ENCODE measurements at places on chromosomes 5 and 9.
A peak's percentile ranks its signal among the peaks of the same experiment; 100 is the strongest.

GRCh38 chr9:2967766-2968165 lies 123.9 kb upstream of the PUM3 start:
- no peak for DNase-seq

GRCh38 chr9:32350682-32351081 lies 33.8 kb upstream of the ACO1 start:
- no peak for DNase-seq

- no peak for DNase-seq
These were observed 7.9 kb downstream of the NACC2 start for GRCh38 chr9:136086951-136087740.

- no peak for DNase-seq
These were observed 199.0 kb downstream of the SLIT3 start for GRCh38 chr5:169101966-169102365.

GRCh38 chr5:66818935-66819328 lies 222.7 kb downstream of the MAST4 start:
- DNase-seq = no peak

GRCh38 chr9:70581955-70582350 lies 167.5 kb upstream of the KLF9 start:
- no peak for DNase-seq

DNA sequence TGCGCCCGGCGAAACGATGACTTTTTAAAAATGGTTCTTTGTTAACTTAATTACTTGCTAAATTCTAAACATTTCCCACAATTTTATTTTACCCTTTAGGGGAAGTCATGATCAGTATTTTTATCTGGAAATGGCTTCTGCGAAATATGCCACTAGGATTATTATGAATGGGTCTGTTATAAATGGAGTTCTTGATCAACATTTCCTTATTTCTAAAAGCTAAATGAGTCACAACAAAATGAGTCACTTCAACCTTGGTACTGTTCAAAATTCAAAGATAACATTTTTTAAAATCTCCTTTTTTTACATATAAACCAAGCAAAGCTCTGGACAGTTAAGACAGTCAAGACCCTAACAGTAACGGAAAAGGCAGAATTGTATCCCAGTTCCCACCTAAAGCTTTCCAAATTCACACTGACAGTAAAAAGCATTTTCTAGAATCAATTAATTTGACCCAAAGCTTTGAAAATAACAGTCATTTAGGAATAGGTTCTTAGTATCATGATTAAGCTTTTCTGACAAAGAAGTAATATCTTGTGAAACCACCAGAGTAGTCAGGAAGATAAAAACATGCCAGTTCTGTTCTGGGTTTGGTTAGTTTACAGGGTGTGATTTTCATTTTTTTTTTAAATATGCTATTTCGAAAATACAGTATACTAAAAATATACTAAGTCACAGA lies 81.7 kb downstream of the LHFPL2 start:
- no peak for DNase-seq

GRCh38 chr5:127585661-127586060 lies 63.2 kb upstream of the CTXN3 start:
- DNase-seq = no peak

DNA sequence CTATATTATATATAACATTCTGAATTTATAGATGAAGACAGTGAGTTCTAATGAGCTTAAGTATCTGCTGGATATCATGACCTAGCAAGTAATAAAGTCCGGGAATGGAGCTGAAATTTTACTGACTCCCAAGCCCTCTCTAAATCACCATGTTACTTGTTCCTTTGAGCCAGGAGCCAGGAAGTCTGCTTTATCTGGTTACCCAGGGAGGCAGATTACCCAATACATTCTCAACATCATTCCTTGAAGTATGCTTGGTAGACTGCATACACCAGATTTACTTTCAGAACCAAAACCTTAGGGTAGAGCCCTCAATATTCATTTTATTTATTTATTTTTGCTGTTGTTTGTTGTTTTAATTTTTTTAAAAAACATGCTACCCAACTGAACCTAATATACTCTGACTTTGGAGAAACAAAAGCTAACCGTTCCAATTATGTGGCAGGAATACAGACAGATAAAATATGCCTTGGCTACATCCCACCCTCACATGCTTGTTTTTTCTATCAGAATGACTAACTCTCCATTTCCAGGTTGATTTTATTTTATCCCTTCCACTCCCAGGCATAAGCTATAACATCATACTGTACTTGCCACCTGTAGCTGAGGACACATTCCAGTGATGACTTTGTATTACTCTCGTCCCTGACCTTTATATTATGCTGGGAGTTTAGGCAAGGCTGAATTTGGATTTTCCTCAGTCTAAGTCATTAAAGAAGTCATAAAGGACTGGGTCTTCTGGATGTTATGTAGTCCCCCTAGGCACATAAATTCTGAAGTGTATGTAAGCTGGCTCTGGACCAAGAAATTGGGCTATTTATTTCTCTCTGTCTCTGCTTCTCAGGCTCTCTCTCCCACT lies 82.0 kb downstream of the YIPF5 start:
- DNase-seq = no peak

DNA sequence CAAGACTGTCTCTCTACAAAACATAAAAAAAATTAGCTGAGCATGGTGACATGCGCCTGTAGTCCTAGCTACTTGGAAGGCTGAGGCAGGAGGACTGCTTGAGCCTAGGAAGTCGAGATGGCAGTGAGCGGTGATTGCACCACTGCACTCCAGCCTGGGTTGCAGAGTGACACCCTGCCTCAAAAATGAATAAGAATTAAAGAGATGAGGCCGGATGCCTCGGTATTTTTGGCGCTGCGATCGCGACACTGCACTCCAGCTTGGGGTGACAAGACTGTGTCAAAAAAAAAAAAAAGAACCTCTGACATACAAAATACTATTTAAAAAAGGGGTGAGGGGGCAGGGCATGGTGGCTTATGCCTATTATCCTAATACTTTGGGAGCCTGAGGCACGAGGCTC lies 7.3 kb downstream of the GPBP1 start:
- no peak for DNase-seq

GRCh38 chr5:62718324-62718723 lies 139.7 kb downstream of the LRRC70 start:
- DNase-seq = no peak

- no peak for DNase-seq
These were observed 115.9 kb downstream of the KIF4B start for GRCh38 chr5:155129513-155129880.

DNA sequence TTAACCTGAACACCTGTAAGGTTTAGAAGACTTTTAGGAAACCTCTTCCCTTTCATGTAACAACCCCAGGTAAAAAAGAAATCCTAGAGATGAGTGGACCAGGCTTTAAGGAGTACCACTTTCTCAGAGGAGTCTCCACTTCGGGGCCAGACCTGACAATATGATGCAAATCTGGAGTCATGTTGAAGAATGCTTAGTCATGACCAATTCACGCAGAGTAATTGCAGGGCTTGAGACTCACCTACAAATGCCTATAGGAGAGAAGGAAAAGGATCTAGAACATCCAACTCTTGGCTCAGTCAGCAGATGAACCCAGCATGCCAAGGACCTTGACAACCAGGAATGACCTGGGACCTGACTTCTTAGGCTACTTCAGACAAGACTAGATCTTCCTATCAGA lies 235.4 kb downstream of the DOCK8 start:
- DNase-seq = no peak

DNA sequence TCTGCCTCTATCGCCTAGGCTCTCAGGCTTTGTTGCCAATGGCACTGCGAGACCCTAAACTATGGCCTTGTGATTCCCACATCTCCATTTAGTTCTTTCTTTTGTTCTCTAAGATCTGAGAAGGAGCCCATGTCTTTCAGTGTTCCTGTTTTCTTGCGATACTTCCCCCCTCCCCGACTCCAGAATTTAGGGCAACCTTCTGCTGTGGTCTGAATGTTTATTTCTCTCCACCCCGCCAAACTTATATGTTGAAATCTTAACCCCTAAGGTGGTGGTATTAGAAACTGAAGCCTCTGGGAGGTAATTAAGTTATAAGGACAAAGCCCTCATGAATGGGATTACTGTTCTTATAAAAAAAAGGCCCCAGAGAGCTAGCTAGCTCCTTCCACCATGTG lies 6.4 kb downstream of the TMC1 start:
- DNase-seq = no peak

DNA sequence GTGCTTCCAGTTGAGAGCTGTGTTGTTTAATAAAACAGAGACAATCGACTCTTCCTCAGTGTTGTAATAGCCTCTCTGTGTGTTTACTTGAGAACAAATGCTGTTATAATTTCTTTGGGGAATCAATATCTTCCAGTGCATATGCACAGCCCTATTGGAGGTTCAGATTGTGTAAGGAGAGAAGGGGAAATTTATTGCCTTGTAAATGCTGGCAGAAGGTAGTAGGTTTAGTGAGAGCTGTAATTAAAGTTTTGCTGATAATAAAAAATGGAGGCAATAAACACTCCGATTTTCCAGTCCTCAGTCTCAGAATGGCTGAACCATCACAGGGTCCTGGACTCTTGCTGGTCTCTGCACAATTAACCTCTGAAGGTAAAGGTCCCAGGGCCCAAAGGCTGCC lies 128.3 kb downstream of the C5orf15 start:
- no peak for DNase-seq

- DNase-seq = no peak
These were observed 38.3 kb downstream of the PIK3R1 start for GRCh38 chr5:68253624-68254585.

- no peak for DNase-seq
These were observed 226.6 kb downstream of the SAXO1 start for GRCh38 chr9:18806232-18807080.

- no peak for DNase-seq
These were observed at the start of gene ADAMTS16 for GRCh38 chr5:5139777-5140478. ADAMTS16 (plus strand) TSS chr5:5140330; CDS start chr5:5140468, 138 bp downstream.

GRCh38 chr9:81596679-81597418 lies 92.5 kb downstream of the TLE1 start:
- DNase-seq = peak; percentile 80

DNA sequence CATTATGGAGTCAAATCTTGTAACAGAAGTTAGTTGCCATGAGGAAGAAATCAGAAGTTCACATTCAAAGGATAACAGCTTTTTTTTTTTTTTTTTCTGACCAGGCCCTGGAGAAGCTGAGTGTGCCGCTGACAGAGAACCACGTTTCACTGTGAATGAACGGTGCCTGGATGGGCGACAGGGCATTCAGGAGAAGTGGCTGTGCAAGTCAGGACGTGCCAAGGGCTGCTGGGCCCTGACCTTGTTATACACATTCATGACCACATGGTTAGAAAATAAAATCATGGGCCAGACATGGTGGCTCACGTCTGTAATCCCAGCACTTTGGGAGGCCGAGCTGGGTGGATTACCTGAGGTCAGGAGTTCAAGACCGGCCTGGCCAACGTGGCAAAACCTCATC lies 91.6 kb downstream of the ANKH start:
- DNase-seq = no peak

DNA sequence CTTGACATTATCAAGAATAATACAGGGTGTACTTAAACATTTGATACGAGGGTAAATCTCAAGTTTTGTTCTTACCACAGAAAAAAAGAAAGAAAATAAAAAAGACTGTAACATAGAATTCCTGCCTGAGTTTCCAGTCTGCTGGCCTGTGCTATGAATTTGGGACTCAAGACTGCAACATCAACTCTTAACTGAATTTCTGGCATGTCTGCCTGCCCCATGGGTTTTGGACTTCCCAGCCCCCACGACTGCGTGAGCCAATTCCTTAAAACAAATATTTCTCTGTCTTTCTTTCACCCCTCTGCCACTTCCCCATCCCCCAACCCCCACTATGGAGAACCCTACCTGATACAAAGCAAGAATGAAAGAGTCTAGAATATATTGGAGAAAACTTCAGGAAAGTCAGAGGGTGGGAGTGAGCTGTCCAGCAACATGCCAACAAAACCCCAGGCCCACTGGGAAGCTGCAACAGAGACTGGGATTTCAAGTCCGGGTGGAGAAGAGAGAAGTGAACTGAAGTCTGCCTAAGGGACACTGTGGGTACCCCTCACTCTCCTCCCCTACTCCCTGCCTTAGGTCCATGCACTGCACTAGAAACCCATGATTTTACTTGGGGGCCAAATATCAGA lies 43.0 kb downstream of the MARCHF3 start:
- no peak for DNase-seq

DNA sequence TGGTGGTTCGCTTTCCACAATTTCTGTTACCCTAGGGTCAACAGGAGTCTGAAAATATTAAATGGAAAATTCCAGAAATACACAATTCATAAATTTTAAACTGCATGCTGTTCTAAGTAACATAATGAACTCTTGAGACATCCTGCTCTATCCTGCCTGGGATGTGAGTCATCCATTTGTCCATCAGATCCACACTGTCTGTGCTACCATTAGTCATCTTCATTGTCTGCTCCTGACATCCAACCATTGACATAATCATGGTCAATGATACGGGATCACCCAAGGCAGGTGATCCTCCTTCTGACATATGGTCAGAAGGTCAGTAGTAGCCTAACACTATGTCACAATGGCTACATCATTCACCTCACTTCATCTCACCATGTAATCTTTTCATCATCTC lies 276.7 kb upstream of the KIF2A start:
- no peak for DNase-seq

- DNase-seq = no peak
These were observed 476.2 kb downstream of the SEMA5A start for GRCh38 chr5:9069650-9070049.

- DNase-seq = no peak
These were observed 756.8 kb upstream of the CDH6 start for GRCh38 chr5:30436691-30437090.

DNA sequence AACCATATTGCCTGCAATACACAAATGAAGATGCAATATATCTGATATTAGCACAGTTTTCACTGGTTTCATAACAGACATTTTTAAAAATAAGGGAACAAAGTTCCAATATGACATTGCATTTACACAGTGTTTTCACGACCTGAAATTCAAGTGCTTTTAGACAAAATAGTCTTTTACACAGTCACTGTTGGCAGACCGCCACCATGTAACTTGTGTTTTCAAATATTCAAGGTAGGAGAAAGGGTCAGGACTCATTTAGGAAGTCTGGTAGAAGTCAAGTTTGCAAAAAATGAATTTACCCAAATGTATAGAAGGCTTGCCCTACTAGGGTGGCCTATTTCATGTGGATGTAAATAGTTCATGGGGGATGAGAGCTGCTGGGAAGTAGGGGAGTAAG lies 98.1 kb upstream of the TAS2R1 start:
- DNase-seq = no peak

- DNase-seq = no peak
These were observed 123.1 kb downstream of the NPR3 start for GRCh38 chr5:32834251-32834650.

DNA sequence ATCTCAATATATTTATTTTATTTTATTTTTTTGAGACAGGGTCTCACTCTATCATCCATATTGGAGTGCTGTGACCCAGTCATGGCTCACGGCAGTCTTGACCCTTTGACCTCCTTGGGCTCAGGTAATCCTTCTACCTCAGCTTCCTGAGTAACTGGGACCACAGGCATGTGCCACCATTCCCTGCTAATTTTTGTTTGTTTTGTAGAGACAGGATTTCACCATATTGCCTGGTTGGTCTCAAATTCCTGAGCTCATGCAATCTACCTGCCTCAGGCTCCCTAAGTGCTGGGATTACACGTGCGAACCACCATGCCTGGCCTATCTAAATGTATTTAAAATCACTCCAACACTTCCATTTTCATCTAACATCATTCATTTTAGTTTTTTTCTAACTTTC lies 190.5 kb upstream of the CHD1 start:
- DNase-seq = no peak

- DNase-seq = no peak
These were observed 126.0 kb upstream of the MAN2A1 start for GRCh38 chr5:109563739-109564138.

- no peak for DNase-seq
These were observed 18.9 kb downstream of the WNT8A start for GRCh38 chr5:138102454-138103318.

GRCh38 chr9:110880189-110880588 lies 158.1 kb downstream of the LPAR1 start:
- no peak for DNase-seq

- DNase-seq = peak; percentile 13
These were observed 134.9 kb upstream of the CDKN2B start for GRCh38 chr9:22143799-22144625.
